ENCODE measurements at places on chromosomes 2 and 18.

GRCh38 chr18:72940986-72941385 lies 73.2 kb upstream of the NETO1 start:
- no peak for DNase-seq

- no peak for DNase-seq
These were observed 113.5 kb downstream of the CSRNP3 start for GRCh38 chr2:165582863-165583506.

- DNase-seq, result no peak
These were observed 33.3 kb downstream of the DOCK10 start for GRCh38 chr2:225008935-225009334.

- DNase-seq, result no peak
These were observed 521.8 kb upstream of the ID2 start for GRCh38 chr2:8159966-8160603.

DNA sequence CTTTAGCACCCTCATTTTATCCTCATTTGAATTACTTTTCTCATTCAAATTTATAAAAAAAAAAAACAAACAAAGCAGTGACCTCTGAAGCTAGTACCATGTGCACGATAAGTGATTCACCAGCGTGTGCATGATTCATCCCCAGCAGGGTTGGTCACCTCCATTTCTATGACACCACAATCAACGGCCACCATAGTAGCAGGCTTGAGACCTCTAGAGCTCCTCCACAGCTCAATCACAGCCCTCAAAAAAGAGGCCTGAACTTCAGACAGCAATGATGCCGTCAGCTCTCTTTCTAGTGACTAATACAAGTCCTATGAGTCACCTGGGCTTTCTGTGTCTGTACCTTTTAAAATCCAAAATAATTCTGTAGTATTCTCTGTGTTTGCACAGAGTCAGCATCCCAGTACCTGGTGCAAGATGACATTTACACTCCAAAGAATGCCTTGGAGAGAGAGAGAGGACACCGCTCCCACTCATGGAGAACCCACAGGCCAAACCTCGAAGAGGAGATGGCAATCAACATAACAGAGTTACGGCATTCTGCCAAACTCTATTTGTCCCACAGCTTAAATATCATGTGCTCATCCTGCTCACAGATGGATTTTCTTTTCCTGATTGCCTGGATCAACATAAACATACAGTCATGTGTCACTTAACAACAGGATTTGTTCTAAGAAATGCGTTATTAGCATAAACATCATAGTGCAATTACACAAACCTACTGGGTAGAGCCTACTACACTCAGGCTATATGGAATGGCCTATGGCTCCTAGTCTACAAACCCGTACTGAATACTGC lies 58.7 kb downstream of the L3MBTL4 start:
- peak; percentile 1 for DNase-seq

GRCh38 chr2:85396531-85397470 lies 13.4 kb downstream of the CAPG start:
- DNase-seq, result no peak

Measured in fibroblast of skin of scalp (primary cell).